MM.1S (cell line): ENCODE measurements at places on chromosomes 16 and 17.

- no peaks in the 10 kb centered on the region for H3K36me3 ChIP-seq
- H3K4me1 ChIP-seq: no peaks in the 10 kb centered on the region
- no peak for DNase-seq
Measured at GRCh38 chr17:61160204-61160603, 239.4 kb upstream of the TBX2 start.

DNA sequence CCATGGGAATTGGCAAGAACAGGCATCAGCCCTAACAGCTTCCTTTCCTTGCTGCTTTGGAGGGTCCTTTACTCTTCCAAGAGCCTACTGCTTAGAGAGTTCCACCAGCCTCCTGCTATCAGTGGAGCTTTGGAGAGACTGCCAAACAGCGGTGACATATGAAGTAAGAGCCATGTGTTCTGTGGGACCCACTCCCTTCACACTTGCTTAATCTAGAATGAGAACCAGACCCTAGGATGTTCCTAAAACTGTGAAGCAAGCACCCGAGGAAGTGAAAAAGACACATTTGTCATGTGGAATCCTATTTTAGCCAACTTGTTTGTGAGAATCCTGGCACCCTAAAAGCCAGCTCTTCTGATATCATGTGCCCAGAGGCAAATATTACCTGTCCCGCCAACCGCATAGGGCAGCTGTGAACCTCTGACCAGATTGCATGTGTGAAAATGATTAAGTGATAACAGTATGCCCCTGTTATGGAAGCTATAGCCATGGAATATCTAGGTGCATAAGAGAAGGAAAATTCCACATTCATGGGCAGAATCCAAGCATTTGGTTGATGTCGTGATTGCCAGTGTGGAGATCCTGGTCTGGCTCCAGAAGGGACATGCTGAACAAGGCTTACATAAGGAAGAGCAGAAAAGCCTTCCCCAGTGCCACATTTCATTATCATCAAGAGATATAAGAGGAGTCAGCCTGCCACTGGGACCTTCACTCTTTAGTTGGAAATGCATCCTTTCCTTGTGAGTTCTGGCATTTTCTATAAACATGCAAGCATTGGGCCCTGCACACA is 18.7 kb downstream of the RCVRN start:
- no peak overlapping the region for H3K4me3 ChIP-seq
- no peaks in the 10 kb centered on the region for H3K4me1 ChIP-seq
- H3K27ac ChIP-seq: no peak overlapping the region
- no peak for DNase-seq
- no peaks in the 10 kb centered on the region for H3K27me3 ChIP-seq
- no peaks in the 10 kb centered on the region for H3K36me3 ChIP-seq

- no peak for DNase-seq
- no peak overlapping the region for H3K27ac ChIP-seq
- H3K27me3 ChIP-seq: no peaks in the 10 kb centered on the region
- peaks cover 7% of the 10 kb centered on the region for H3K36me3 ChIP-seq
- H3K4me1 ChIP-seq: no peaks in the 10 kb centered on the region
Measured at GRCh38 chr17:73203788-73204479, 11.1 kb downstream of the COG1 start.

GRCh38 chr17:78498848-78499247 is 78.3 kb downstream of the DNAH17 start:
- DNase-seq: no peak
- H3K27me3 ChIP-seq: peaks cover 69% of the 10 kb centered on the region
- no peaks in the 10 kb centered on the region for H3K36me3 ChIP-seq
- H3K4me1 ChIP-seq: no peaks in the 10 kb centered on the region

DNA sequence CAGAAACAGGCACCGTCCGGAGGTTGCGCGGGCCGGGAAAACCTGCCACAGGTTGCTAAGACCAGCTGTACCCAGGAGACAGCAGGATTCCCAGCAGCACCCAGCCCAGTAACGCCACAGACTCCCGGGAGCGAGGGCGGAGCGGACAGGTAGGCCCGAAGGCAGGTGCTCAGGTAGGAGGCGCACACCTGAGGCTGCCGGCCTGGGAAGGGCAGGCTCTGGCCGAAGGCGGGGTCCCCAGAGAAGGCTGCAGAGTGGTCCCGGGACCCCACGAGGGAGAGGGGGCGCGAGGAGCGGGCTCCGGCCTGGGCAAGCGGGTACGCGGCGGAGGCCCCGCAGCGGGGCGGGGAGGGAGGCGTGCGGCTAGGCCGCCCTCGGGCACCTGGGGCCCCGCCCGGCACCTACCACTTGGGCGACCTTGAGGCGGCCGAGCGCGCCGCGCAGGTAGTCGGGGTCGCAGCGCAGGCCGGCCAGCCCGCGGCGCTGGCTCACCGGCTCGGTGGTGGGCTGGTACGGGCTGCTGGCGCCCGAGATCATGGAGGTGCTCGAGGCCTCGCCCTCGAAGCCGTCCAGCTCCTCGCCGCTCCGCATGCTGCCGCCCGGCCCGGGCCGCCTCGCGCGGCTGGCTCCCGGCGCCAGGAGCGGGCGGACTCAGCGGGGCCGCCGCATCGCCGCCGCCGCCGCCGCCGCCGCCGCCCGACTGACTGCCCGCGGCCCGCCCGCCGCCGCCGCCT is 441 bp downstream of the CMTM4 start:
- H3K27me3 ChIP-seq: no peaks in the 10 kb centered on the region
- H3K4me1 ChIP-seq: peaks cover 9% of the 10 kb centered on the region
- DNase-seq: peak; percentile 67
- H3K27ac ChIP-seq: no peak overlapping the region
- no peaks in the 10 kb centered on the region for H3K36me3 ChIP-seq

GRCh38 chr16:11583166-11583565 is 3.6 kb downstream of the LITAF start:
- DNase-seq: no peak
- peak overlapping the region; percentile 35 for H3K4me3 ChIP-seq
- no peaks in the 10 kb centered on the region for H3K27me3 ChIP-seq
- peaks cover 33% of the 10 kb centered on the region for H3K4me1 ChIP-seq

DNA sequence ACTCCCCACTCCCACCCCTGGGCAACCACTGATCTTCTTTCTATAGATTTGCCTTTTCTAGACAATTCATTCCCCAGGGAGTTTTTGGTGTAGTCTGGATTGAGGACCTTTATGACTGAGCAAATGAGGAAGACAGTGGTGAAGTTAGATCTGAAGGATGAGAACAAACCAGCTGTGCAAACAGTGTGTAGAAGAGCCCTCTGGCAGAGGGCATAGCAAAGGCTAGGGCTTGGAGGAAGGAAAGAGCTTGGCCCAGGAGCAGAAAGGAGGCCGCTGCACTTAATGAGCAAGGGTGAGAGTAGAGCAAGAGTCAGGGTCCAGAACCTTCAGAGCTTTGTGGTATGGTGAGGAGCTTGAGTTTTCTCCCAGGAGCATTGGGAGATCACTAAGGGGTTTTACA is 352.7 kb downstream of the CA10 start:
- no peaks in the 10 kb centered on the region for H3K27me3 ChIP-seq
- H3K27ac ChIP-seq: no peak overlapping the region
- no peak for DNase-seq
- H3K4me1 ChIP-seq: no peaks in the 10 kb centered on the region

DNA sequence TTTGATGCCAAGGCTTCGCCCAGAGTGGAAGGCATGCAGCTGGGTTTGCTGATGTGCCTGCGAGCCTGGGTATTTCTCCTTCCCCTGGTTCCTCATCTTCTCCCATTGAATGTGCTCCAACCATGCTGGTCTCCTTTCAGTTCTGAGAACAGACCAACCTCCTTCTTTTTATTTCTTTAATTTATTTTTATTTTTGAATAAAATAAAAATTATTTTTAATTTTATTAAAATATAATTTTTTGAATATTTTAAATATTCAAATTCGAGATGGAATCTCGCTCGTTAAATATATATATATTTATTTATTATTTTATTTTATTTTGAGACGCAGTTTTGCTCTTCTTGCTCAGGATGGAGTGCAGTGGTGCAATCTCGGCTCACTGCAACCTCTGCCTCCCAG is 30.2 kb upstream of the GPRC5B start:
- no peak overlapping the region for H3K4me3 ChIP-seq
- no peaks in the 10 kb centered on the region for H3K4me1 ChIP-seq
- DNase-seq: no peak
- no peaks in the 10 kb centered on the region for H3K36me3 ChIP-seq
- no peaks in the 10 kb centered on the region for H3K27me3 ChIP-seq
- H3K27ac ChIP-seq: no peak overlapping the region
